HepG2 (cell line): ENCODE measurements at places on chromosomes 4 and X.

- DNase-seq: no peak
These were observed 12.9 kb downstream of the SHROOM4 start for GRCh38 chrX:50801135-50801534.

GRCh38 chrX:150548684-150549083 lies 19.7 kb upstream of the MTM1 start:
- DNase-seq: no peak

DNA sequence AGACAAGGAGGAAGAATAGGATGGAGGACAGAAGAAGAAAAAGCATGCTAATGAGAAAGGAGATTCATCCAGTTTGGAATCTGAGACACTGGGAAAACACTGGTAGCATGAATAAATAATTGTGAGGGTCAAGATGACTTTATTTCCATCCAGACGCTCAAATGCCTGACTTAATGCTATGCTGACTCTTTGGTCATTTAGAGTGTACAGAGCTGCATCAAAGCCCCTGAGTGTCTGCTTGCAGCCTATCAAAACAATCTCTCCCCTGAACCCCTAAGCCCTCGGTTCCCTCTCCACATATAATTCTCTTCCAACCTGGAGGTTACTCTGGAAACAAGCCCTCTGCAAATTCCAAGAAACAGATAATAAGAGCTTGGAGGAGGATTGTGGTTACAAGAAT lies 208.8 kb downstream of the MAGEB17 start:
- no peak for DNase-seq

GRCh38 chrX:77441033-77441432 lies 6.2 kb upstream of the FGF16 start:
- no peak for DNase-seq
